ENCODE measurements at places on chromosomes 16 and 17. TPM values are rescaled to one million over a fixed set of nuclear protein-coding genes. Genes with fewer than 3 reads are reported as not detected.

OR3A3 gene
- not detected for total RNA-seq

POLR2C gene
- total RNA-seq: 50.0 TPM

KRT14 gene
- total RNA-seq: 0.67 TPM

OXLD1 gene
- 26.3 TPM for total RNA-seq

CLEC18A gene
- total RNA-seq: 2.9 TPM

SHISA6 gene
- 0.77 TPM for total RNA-seq

ATP2A3 gene
- total RNA-seq: 72.8 TPM

SOX15 gene
- total RNA-seq: 0.41 TPM

STXBP4 gene
- total RNA-seq: 15.4 TPM

TMC8 gene
- 8.5 TPM for total RNA-seq

MT4 gene
- total RNA-seq: not detected

PDILT gene
- total RNA-seq: not detected

G6PC1 gene
- not detected for total RNA-seq

DNASE1 gene
- 27.0 TPM for total RNA-seq

MYH1 gene
- total RNA-seq: 0.06 TPM

RBFOX1 gene
- total RNA-seq: 5.1 TPM

Data from mucosa of descending colon (tissue), 3 donors.